SJSA1 (cell line): ENCODE measurements at places on chromosomes 13 and 19. TPM values are rescaled to one million over a fixed set of nuclear protein-coding genes. Genes with fewer than 3 reads are reported as not detected.

The MATK gene
- total RNA-seq: not detected in 2 replicates

GRCh38 chr13:79812070-79812850 lies 331.3 kb downstream of the NDFIP2 start:
- DNase-seq: peak; percentile 23

DNA sequence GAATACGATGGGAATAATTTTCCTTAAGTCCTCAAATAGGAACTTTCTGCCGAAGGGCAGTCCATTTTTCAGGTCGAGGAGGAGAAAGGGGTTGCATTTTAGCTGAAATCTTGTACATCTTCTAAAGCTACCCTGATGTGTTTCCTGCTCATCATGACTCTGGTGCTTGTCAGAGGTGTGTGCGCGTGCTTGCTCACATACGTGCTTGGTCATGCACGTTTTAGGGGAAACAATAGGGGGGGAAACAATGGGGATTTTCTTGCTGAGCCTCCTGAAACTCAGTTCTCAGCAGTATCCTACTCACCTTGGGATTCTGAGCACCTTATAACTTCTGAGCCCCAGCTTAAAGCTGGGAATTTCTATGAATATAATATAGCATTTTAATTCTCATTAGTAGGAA lies 44.7 kb downstream of the TM9SF2 start:
- DNase-seq: no peak

The PTPRH gene
- total RNA-seq: 1.4 and 2.0 TPM in 2 replicates

GRCh38 chr13:102191951-102192502 lies 209.8 kb downstream of the FGF14 start:
- DNase-seq: no peak
